Activated CD4-positive, CD25-positive, alpha-beta regulatory T cell treated with anti-CD3 and anti-CD28 coated beads, Interleukin-2, amount 50 U/mL, for 24 hours (primary cell): ENCODE measurements at places on chromosomes 7 and 10.
A peak's percentile ranks its signal among the peaks of the same experiment; 100 is the strongest.

- no peak for ATAC-seq
Measured at GRCh38 chr10:87613751-87614150, 45.9 kb upstream of the PAPSS2 start.

DNA sequence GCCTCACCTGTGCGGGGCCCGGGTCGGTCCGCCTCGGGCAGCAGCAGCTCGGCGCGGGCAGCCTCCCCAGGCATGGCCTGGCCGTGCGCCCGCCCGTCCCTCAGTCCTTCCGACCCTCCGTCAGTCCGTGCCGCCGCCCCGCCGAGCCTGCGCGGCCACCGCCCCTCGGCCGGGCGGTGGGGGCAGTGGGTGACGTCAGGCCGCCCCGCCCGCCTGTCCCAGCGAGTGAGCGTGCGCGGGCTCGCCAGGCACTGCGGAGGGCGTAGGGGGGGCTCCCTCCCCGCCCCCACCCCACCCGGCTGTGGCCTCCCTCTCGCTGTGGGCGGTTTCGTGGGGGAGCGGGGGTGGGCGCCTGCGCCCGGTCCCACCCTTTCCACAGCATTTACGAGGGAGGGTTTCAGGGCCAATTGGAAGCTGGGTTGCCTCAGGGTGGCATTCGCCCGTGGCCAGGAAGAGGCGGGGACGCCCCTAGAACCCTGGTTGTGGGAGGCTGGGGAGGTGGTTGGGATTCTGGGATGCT lies at the start of gene NACAD:
Gene NACAD (minus strand): TSS at position 149 of the 520 bp plus-strand sequence. CDS start 75 bp downstream, at position 74.
- peak; percentile 48 for ATAC-seq

DNA sequence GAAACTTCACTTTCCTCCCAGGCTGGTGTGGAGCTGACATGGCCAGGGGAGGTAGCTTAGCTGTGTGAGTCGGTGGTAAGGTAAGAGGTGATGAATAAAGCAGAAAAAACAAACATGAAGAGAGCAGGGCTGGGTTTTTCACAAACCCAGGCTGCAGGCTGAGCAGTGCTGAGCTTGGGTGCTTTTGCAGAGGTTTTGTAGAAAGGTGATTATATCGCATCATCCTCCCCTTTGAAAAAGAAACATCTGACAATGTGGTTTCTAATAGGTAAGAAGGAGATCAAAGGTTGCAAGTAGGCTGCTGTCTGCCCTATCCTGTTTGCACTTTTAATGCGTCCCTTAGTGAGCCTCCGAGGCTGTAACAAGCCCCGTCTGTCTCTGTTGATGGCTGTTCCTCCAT lies 69.6 kb upstream of the GRM8 start:
- peak; percentile 65 for ATAC-seq

GRCh38 chr10:110701617-110701971 lies 57.5 kb downstream of the RBM20 start:
- no peak for ATAC-seq

- no peak for ATAC-seq
Measured at GRCh38 chr10:42637648-42638054, 719 bp downstream of the ZNF33B start.

GRCh38 chr10:114042895-114043531 lies 653 bp upstream of the ADRB1 start:
- peak; percentile 24 for ATAC-seq

DNA sequence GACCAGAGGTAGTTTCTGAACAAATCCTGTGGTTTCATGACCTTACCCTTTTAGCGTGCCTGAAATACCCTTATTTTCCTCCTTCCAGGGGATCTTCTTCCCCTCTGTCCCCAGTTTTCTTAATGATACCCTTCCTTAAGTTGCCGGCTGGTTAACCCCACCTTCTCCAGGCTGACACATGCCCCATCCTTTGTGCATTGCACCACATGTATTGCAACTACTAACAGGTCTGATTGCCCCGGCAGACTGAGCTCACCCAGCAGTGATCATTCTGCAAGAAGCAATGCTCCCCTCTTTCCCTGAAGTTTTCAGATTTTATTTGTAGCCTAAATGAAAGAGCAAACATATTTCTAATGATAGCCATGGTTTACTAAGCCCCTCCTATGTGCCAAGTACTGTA lies 108.2 kb downstream of the HIP1 start:
- no peak for ATAC-seq

DNA sequence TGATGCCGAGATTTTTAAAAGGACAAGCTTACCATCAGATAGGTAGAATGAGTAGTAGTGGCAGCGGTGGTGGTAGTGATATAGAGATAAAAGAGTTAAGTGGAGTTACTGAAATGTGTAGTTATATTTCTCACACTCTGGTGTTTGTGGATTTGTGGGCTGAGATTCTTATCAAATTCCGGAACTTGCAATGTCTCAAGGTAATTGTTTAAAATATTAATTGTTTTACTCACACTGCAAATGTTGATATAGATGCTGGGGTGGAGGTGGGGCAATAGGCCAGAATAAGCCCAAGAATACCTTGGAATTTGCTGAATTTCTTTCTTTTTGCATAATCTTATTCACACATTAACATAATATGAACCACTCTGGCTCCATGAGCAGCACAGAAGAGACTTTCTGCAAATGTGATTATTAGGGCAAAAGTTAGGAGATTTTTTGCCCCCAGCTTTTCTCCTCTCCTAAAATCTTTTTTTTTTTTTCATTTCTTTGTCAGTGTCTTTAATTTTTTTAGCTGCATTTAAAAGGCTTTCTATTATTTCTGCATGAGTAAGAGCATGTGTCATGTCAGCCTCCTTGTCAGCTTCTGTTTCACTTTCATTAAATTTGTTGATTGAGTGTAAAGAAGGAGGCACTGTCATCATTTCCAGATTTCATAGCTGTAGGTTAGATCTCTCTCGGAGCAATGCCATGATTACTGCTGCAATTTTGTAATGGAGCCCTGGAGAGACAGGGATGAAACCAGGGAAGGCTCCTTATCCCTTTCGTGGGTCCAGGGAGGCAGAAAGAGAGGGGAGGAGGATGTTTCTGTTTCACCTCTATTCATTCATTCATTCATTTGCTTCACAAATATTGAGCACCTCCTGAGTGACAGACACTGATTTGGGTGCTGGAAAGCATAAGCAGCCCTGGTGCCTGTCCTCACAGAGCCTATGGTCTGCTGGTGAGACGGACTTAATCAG lies 13.1 kb upstream of the SGMS1 start:
- peak; percentile 93 for ATAC-seq

DNA sequence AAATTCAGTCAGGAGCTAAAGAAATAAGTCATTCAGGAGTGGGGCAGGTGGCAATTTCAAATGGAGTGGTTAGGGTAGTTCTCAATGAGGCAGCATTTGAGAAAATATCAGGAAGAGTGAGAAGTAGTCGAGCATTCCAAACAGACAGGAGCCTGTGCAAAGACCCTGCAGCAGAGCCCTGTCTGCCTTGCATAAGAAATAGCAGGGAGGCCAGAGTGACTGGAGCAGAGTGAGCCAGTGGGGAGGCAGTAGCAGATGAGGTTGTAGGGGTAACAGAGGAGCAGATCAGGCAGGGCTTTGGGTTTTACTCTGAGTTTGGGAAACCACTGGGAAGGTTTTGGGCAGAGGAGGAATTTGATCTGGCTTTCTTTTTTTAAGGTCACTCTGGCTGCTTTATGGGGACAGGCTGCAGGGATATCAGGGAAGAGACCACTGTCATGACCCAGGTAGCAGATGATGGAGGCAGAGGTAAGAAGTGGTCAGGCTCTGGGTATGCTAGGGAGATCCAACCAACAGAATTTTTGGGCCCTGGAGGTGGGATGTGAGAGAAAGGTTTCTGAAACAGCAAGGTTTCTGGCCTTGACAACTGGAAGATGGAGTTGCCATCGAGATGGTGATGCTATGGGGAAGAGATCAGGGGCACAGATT lies 1.3 kb upstream of the BLVRA start:
- ATAC-seq = no peak

DNA sequence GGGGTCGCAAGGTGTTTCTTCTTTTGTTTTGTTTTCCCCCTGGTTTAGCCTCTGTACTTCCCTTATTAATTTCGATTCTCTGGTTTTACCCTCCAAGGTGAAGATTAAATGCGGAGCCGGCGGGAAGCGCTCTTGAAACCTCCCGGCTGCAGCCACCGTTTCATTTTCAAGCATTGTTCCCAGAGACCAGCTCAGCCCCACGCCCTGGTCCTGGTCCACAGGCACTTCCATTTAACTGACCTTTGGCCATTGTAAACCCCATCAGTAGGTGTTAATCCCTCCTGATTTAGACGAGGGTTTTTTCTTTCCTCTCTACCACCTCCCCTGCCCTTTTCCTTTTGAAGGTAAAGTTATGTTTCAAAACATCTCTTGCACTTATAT lies 39.2 kb upstream of the ENO4 start:
- ATAC-seq = no peak
